Activated CD4-positive, alpha-beta T cell treated with anti-CD3 and anti-CD28 coated beads for 1 hour (primary cell): ENCODE measurements at places on chromosomes 7 and 10.

- no peak for DNase-seq
Measured at GRCh38 chr7:6273380-6273837, 985 bp upstream of the CYTH3 start.

DNA sequence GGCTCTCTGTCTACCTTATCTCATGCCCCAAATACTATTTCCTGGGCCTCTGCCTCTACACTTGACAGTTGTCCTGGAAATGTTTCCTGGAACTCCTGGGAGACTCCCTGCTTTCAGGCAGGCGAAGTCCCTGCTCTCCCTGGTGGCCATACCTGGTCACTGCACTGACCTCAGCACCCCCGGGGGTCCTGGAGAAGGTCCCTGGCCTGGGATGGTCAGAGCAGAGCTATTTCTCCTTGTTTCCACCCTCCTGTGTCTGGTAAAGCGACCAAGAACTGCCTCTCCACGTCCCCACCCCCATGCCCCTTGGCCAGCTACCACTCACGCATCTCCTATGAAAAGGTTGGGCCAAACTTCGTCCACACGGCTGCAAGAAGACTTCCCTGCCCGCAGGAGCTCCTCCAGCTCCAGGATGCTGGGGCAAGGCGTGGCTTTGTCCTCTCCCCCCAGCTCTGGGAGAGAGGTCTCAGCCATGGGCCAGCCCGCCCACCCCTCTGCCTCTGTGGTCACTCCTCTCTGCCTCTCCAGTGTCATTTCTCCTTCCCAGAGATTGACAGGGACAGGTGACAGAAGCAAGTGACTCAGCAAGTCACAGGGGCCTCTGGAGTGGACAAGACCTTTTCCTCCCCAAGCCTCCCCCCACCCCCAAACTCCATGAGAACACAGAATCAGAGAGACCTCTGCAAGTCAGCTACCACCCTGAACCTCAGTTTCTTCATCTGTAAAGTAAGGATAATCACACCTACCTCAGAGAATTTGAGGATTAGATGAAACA, 2.6 kb upstream of the SAMD8 start:
- no peak for DNase-seq

GRCh38 chr10:122659126-122659525, 40.5 kb downstream of the C10orf120 start:
- no peak for DNase-seq

- no peak for DNase-seq
Measured at GRCh38 chr7:5661942-5662341, 119.5 kb downstream of the RNF216 start.

GRCh38 chr7:7761974-7762779, 43.8 kb upstream of the RPA3 start:
- DNase-seq = no peak
